Hematopoietic multipotent progenitor cell treated with erythropoietin and hydrocortisone succinate and interleukin-3 and kit ligand, for 6 days (in vitro differentiated cells): ENCODE measurements at places on chromosomes 4 and X.

DNA sequence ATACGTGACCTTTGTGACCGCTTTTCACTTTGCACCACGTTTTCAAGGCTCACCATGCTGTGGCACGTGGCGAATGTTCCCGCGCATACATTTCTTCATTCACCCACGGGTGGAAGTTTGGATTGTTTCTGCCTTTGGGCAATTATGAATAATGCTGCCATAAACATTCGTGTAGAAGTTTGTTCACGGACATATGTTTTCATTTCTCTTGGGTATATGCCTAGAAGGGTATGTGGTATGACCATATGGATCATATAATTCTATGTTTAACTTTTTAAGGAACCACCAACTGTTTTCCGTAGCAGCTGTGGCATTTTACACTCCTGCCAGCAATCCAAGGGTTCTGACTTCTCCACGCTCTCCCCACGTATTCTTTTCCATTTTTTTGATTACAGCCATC, 60.9 kb upstream of the MXD4 start:
- no peak for DNase-seq

- DNase-seq: peak; percentile 9
Measured at GRCh38 chr4:148834804-148835631, 392.8 kb upstream of the NR3C2 start.

- no peak for DNase-seq
Measured at GRCh38 chrX:3445806-3446490, 99.5 kb upstream of the MXRA5 start.

GRCh38 chr4:182015893-182016292, 227.3 kb upstream of the TENM3 start:
- DNase-seq: no peak

DNA sequence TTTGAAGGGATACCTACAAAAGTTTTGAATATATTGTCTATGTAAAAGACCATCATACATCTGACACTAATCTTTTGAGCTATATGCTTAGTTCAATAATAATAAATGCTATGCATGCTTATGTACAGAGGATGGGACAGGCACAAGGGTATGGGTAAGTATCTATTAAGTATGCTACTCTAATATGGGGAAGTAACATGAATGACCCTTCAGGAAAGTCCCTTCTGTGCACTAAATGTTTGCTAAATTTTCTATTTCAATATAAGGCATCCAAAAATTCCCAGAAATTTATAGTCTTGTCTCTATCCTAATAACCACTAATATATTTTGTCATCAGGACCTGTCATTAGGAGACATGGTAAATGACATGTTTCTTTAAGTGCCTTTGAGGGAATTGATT, 19.0 kb downstream of the ATP8A1 start:
- no peak for DNase-seq

DNA sequence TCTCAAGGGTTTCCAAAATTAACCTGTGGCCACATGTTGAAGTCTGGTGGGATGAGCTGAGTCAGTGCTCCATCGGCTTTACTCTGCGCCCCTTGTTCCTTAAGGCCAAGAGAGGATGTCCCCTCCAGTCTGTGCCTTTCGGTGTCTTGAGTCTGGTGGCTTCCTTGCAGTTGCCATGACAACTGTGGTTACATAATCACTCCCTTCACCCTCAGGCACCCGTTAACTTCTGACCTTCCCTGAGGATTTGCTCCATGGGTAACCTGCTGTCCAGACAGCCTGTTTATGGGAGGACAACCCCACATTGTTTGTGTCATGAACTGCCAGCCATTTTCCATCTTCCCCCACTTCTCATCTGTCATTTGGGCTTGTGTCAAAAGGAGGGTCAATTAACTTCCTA, 401.1 kb upstream of the LCORL start:
- DNase-seq: no peak

DNA sequence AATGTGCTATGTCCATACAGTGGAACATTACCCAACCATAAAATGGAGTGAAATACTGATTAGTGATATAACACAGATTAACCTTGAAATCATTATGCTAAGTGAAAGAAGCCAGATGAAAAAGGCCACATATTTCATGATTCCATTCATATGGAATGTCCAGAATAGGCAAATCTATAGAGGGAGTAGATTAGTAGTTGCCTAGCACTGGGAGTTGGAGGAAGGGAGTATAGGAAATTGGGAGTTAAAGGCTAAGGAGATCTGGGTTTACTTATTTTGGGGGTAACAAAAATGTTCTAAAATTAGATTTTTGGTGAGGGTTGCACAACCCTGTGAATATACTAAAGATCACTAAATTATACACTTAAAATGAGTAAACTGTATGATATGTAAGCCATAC, 26.8 kb downstream of the ENOX2 start:
- no peak for DNase-seq

- DNase-seq: peak; percentile 20
Measured at GRCh38 chr4:8940792-8941491, 69.3 kb upstream of the HMX1 start.

DNA sequence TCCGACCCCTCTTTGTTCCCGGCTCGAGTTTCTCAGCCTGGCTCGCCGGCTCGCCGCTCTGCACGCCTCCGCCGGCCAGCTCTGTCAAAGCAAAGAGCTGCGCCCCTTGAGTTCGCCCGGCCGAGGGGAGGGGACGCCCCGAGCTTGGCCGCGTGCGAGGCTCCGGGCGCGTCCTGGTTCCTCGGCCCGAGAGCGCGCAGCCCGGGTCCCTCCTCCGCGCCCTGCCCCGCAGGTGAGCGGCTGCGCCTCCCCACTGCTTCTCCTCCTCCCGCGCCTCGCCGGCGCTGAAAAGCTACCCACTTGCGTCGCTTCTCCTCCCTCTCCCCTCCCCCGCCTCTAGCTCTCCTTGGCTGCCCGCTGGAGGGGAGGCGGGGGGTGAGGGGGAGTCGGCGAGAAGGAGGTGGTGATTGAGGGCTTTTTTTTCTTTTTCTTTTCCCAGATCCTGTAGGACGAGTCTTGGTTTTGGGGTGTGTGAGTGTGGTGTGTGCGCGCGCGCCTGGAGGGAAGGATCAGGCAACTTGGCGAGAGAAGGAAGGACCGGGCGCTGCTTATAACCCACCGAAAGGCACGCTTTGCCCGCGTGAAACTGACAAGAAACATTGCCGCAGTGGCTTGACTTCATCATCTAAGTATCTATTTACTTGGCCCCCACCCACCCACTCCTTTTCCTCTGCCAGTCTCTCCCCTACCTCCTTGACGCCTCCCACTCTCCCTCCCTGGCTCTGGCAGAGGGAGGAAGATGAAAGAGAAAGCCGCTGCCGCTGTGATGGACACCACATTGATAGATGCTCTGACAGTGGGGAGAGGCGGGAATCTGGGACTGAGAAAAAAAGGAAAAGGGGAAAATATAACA, at the start of gene LEF1:
Gene LEF1, minus strand, starts transcription at position 262 of the 853 bp plus-strand sequence. CDS start 1,165 bp downstream, outside the sequence.
- peak; percentile 58 for DNase-seq

DNA sequence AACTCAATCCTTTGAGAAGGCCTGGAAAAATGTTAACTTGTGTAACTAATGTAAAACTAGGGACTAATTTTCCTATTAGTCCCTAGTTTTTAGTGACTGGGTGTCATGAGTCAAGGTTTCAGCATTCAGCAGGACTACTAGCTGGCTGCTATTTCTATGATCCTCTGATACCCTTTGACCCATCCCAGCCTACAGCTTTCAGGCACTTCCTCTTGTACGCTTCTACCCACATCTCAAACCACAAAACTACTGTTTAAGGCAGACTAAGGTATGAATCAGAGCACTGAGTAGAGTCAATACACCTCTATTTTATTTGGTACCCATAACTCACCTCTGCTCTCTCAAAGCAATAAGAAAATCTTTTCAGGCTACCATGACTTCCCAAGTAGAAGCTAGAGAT, 809.6 kb downstream of the PDHA2 start:
- peak; percentile 17 for DNase-seq

GRCh38 chrX:40262157-40263013, 164.6 kb upstream of the BCOR start:
- no peak for DNase-seq

- DNase-seq: no peak
Measured at GRCh38 chr4:96681218-96681617, 841.3 kb downstream of the PDHA2 start.

- DNase-seq: no peak
Measured at GRCh38 chrX:153921070-153921469, 5.0 kb downstream of the ARHGAP4 start.
